Activated CD8-positive, alpha-beta memory T cell treated with anti-CD3 and anti-CD28 coated beads for 1 hour (primary cell): ENCODE measurements at places on chromosomes 16 and 17.

- no peak for DNase-seq
Observed at GRCh38 chr17:15912416-15912955, 32.4 kb upstream of the ADORA2B start.

DNA sequence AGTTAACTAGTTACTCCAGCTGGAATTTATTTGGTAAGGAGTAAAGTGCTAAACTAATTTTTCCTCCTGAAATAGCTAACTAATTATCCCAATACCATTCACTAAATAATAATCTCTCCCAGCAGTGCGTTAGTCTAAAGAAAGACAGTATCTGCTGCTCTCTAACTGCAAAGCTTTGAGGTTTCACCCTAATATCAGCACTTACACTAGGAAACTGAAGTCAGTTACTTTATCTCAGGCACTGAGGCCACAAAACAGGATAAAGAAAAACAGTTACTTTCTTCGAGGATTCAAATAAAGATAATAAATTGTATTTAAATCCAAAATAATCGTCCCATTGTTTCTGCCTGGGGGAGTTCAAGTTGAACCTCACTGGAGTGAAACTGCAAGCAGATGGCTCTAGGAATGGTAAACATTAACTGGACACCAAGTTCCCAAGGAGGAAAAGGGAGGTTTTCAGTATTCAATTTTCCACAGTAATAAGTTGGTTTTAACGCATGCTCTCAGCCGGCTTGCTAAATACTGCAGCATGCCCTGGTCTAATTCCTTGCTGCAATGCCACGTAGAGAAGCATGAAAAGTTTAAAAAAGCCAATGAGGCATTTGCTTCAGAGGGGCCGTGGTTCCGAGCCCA lies 20.0 kb upstream of the FOXJ1 start:
- DNase-seq, result no peak

DNA sequence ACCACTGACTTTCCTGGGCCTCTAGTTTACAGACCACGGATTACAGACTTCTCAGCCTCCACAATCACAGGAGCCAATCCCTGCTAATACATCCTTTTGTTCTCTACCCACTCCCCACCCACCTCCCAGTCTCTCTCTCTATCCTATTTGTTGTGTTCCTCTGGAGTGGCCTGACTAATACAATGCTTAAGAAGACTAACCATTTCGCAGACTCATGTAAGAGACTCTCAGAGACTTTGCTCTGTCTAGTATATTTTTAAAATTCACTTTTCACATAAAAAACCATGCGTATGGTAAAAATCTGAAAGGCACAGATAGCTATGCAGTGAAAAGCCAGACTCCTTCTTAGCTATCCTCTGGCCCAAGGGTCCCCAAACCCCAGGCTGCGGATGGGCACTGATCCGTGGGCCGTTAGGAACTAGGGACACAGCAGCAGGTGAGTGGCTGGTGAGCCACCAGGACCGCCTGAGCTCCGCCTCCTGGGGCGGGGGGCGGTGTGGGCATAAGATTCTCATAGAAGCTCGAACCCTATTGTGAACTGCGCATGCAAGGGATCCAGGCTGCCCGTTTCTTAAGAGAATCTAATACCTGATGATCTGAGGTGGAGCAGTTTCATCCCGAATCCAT lies 7.6 kb downstream of the PIK3R6 start:
- no peak for DNase-seq

GRCh38 chr16:21713549-21714368 lies 50.0 kb downstream of the OTOA start:
- DNase-seq, result no peak

GRCh38 chr17:42498828-42499227 lies 37.2 kb upstream of the NAGLU start:
- DNase-seq, result no peak

- no peak for DNase-seq
Observed at GRCh38 chr17:16940116-16940881, 31.6 kb downstream of the TNFRSF13B start.

- no peak for DNase-seq
Observed at GRCh38 chr17:2564877-2565276, 28.6 kb upstream of the PAFAH1B1 start.

- no peak for DNase-seq
Observed at GRCh38 chr16:88007321-88007731, 56.1 kb downstream of the BANP start.

DNA sequence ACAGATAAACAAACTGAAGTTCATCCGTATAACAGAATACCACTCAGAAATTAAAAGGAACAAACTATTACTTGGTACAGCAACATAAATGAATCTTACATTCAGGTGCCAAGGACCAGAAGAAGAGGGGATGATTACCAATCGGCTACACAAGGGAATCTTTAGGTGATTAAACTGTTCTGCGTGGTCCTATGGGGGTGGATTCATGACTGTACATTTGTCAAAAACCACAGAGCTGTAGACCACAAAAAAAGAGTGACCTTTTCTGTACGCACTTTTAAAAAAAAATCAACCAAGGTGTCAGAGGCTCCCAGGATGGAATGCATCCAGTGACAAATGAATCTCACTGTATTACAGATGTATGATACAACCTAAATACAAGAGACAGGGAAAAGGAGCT lies 110.8 kb downstream of the CDYL2 start:
- DNase-seq, result no peak

- no peak for DNase-seq
Observed at GRCh38 chr16:69934751-69935150, 16.4 kb upstream of the CLEC18A start.

DNA sequence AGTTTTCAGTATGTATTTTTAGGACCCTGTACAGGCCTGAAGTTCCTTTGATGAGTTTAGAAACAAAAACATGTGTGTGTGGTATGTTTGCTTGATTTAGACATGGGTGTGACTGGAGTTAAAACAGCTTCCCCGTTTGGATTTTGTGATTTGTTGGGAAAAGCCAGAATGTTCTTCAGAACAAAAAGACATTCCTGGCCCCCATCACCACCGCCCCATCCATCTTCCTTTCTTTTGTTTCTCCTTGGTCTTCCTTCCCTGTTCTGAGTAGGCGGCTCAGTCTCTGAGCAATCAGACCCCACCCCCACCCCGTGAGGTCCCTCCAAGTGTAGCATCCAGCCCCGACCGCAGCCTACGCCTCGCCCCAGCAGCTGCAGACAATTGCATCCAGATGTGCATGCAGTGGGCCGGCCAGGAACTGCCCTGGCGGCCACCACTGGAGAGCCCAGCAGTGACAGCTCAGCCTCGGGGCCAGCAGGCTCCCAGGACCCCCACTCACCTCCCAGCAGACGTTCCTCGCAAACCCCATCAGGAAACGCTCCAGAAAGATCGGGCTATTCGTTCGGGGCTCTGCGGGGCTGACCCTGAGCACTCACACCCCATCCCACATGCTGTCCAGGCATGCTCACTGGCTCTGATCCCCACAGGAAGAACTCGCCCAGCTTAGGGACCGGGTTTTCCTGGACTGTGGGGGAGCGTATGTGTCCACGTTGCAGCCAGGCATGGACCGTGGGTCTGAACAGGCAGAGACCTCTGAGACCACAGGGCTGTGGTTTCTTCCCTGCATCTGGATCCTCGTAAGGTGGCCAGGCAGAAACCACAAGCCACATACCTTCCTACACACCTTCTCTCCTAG lies 99.8 kb upstream of the CDH5 start:
- DNase-seq, result no peak

DNA sequence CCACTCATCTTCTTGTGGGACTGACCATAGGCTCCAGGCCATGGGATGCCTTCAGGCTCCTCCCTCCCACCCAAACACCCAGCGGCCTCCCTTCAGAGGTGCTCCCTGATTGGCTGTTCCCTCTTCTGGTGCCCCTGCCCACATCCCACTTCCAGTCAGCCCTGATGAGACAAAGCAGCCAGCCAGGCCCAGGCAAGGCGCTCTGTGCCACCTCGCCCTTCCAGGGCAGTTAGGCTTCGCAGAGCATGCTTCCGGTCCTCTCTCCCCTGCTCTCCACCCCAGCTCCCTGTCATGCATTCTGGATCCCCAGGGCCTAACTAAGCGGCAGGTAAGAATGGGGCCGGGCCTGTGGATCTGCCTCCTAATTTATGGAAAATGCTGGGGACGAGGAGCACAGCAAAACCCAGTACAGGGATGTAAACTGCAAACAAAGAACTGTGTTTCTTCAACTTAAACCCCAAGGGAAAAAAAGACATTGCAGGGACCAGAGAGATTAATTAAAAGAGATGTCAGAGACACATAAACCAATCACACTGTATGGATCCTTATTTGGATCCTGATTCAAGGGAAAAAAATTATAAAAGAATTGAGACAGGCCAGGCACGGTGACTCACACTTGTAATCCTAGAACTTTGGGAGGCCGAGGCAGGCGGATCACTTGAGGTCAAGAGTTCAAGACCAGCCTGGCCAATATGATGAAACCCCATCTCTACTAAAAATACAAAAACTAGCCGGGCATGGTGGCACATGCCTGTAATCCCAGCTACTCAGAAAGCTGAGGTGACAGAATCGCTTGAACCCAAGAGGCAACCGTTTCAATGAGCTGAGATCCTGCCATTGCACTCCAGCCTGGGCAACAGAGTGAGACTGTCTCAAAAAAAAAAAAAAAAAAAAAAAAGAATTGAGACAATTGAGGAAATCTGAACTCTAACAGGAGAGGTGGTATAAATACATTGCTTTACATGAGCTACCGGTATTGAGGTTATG lies 26.0 kb downstream of the ZDHHC7 start:
- no peak for DNase-seq

DNA sequence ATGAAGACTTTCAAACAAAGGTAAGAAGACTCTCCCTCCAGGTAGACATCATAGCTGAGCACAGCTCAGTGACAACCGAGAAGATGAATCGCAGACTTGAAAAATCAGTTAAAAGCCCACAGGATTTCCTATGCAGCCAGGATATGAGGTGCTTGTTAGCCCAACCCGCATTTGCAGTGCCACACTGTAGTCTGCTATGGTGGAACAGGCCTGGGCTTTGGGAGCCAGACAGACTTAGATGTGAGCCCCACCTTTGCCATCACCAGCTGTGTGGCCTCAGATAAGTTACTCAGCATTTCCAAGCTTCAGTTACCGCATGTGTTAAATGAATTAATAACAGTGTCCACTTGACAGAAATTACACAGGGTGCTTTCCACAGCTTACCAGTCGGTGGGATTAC lies 204.4 kb upstream of the HS3ST3A1 start:
- DNase-seq, result no peak

- no peak for DNase-seq
Observed at GRCh38 chr16:69781118-69781517, 19.0 kb downstream of the WWP2 start.

DNA sequence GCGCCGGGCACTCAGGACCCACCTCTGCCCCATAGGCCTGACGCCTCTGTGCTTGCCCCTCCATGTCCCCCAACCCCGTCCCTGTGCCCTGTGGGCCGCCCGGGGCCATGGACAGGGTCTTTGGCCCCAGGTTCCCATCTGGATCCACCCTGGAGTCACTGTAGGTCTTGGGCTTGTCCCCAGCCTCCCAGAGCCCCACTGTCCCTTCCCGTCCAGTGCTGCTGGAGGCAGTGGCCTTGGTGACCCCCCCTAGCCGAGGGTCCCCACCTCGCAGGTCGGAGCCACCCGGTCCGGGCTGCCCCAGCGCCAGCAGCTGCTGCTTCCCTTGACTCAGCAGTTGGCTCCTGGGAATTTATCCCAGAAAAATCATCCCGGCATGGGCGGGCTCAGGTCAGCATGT lies 49.3 kb downstream of the ZFPM1 start:
- DNase-seq, result no peak

GRCh38 chr17:62641951-62642350 lies 14.5 kb downstream of the MRC2 start:
- DNase-seq, result no peak

DNA sequence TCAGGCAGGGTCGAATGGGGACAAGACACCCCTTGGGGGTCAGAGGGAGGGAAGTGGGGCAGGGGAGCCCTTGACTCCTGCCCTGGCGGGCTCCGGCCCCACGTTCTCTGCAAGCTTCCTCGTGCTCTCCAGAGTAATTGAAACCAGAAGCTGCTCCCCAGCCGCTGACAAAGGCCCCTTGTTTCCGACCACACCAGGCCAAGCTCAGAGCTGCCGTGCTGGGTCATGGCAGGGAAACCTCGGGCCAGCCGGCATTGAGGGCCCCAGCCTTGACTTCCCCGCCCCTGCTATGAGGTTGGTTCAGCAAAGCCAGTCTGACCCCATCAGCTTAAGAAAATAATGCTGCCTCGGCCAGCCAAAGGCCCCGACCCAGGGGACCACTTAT lies 43.3 kb downstream of the TIMM22 start:
- no peak for DNase-seq

- no peak for DNase-seq
Observed at GRCh38 chr16:3863587-3863986, 16.9 kb downstream of the CREBBP start.

GRCh38 chr17:57676543-57676942 lies 68.6 kb downstream of the CCDC182 start:
- DNase-seq, result no peak

DNA sequence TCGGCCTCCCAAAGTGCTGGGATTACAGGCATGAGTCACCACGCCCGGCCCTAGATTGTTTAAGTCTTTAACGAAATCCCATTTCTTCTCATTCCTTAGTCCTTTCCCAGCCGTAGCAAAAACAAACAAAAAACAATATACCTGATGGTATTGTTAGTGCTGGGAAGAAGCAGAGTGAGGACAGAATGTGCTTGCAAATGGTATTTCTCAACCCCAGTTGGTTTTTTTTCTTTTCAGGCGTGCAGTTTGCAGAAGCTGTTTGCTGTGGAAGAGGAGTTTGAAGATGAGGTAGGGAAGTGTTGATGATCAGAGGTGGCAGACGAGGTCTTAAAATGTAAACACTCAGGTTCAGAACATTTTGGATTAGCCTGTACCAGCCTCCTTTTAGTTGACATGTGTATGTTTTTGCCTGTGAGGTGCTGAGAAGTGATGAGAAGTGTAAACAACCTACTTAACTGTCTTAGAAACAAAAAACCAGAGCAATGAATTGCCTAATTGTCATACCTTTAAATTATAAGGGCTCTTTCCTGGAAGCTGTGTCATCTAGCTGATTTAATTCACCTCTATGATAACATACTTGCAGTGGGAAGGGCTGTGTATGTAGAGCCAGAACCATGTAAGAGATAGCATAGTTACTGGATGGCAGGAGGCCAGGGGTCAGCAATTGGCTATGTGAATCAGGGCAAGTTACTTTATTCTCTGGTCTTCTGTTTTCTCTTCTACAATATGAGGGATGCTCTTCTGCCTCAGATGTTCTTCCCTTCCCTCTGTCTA lies 3.4 kb downstream of the HROB start:
- no peak for DNase-seq

DNA sequence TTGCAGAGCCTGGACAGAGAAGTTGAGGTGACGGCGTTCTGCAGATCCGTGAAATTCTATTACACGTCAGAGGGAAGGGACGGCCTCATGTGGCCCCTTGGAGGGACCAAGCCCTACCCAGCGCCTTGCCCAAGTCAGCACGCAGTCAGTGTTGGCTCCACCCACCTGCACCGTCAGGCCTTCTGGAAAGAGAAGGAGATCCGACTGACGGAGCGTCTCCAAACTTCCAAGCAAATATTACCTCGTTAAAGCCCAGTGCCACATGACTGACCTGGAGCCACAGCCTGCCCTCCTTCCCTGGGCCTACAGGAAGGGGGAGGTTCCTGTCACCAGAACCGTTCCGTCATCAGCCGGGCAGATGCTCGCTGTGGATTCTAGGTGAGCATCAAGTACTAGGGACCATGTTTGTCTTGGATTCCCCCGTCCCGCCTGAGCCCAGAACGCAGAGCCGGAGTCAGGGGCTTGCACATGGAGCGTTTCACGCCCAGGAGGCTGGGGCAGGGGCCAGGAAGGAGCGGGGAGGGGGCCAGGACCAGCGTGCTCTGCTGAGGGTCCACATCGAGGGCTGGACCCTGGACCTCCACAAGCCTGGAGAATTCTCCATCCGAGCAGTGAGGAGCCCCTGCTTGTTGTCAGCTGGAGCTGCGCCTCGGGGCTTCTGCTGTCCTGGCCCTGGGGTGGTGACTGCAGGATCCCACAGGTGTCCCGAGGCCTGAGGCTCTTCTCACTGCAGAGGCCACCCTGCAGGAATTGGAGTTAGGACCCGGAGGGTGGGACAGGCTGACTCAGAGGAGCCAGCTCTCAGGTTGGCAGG lies 22.6 kb upstream of the METRNL start:
- no peak for DNase-seq
